ENCODE measurements at places on chromosomes 13 and 19.

DNA sequence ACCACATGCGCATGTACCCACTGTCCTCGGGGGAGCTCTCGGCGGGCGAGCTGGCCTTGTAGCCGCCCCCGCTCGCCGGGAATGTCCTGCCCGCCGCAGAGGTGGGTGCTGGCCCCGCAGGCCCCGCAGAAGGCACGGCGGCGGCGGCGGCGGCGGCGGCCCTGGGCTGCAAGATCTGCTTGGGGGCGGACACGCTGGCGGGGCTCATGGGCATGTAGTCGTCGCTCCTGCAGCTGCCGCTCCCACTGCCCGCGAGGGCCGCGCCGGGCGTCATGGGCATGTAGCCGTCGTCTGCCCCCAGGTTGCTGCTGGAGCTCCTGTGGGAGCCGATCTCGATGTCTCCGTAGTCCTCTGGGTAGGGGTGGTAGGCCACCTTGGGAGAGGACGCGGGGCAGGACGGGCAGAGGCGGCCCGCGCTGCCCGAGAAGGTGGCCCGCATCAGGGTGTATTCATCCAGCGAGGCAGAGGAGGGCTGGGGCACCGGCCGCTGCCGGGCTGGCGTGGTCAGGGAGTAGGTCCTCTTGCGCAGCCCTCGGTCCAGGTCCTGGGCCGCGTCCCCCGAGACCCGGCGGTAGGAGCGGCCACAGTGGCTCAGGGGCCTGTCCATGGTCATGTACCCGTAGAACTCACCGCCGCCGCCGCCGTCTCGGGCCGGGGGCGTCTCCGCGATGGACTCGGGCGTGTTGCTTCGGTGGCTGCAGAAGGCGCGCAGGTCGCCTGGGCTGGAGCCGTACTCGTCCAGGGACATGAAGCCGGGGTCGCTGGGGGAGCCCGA is 2.4 kb downstream of the IRS2 start:
- no peak for DNase-seq

DNA sequence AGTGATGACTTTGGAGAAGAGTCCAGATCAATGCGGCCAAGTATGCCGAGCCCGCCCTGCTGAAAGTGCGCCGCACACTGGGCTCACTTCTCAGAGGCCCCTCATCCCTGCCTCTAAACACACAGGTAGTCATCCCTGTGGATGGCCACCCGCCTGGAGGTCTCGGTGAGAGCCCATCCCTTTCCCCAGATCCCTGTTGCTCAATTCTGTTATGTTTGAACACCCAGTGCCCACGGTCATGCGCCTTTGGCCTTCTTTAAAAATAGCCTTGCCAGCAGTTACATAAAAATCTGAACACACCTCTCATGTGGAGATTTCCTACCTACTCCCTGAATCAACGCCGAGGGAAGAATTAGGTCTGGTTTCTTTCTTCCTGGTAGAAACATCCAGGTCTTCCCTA is 11.9 kb downstream of the ELAVL1 start:
- DNase-seq, result no peak

- no peak for DNase-seq
These were observed 27.3 kb downstream of the TMEM255B start for GRCh38 chr13:113786262-113786841.

DNA sequence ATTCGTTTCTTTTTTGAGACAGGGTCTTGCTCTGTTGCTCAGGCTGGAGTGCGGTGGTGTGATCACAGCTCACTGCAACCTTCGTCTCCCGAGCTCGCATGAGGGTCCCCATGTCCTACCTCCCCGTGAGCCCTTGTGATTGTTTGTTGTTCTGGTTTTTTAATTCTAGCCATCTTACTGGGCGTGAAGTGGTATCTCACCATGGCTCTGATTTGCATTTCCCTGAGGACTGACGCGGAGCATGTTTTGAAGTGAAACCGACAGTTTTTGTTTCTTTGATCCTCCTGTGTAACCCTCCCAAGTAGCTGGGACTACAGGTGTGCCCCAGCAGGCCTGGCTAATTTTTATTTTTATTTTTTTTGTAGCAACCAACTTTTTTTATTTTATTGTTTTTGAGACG is 21.7 kb downstream of the GNG7 start:
- DNase-seq, result no peak

GRCh38 chr19:38655148-38655824 is 7.8 kb downstream of the ACTN4 start:
- DNase-seq, result peak; percentile 64

- DNase-seq, result peak; percentile 51
These were observed 12.0 kb downstream of the B3GNT3 start for GRCh38 chr19:17806945-17807344.

- no peak for DNase-seq
These were observed 480.9 kb downstream of the ZNF536 start for GRCh38 chr19:30853036-30853435.

- DNase-seq, result peak; percentile 72
These were observed 2.7 kb upstream of the SNAPC2 start for GRCh38 chr19:7917267-7918061.

- DNase-seq, result peak; percentile 66
These were observed 1.2 kb downstream of the VASP start for GRCh38 chr19:45508417-45508860.

DNA sequence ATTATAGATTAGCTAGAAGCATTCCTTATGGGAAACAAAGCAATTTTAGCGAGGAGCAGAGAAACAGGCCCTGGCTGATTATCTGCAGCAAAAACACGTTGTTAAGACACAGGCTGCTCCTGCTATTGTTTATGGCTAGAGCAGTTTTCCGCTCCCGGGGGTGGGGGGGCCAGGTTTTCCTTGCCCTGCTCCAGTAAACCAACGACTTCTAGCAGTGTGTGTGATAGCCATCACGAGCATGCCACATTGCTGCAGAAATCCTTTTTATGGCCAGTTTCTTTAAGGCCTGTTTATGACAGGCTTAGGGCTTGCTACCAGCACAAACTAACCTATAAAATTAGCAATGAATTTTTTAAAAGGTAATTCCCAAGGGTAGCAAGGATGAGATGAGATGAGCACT is 18.4 kb upstream of the IL17D start:
- DNase-seq, result no peak

GRCh38 chr13:52851137-52851962 is 2.9 kb upstream of the PCDH8 start:
- DNase-seq, result peak; percentile 25

DNA sequence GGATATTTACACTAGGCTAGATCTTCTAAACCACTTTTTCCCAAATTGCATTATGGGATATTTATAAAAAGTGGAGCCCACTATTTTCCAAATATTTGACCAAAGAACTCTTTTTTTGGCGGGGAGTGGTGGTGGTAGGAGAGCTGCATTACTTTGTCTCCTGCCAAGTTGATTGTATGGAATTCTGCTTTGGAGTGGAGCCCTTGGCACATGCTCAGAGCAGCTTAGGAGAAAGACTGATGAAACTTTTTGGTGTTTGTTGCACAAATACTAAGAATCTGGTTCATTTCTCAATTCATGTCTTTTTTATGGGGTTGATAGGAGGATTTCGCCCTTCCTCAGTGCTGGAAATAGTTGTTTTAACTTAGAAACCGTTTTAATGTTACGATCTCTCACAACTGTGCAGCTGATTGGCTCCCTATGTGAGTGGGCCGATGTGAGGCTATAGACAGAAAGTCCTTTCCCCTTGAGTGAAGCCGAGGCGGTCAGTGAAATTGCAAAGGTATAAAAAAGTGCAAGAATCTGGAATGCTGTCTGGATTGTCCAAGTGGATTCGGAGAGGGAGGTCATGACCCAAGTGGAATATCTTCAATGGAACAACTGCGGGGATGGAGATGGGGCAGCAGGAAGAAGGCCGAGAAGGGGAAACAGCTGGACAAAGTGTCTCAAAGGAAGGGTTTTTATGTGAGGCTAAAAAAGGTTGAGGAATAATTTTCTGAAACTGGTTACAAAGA is 415.9 kb downstream of the FGF9 start:
- no peak for DNase-seq

DNA sequence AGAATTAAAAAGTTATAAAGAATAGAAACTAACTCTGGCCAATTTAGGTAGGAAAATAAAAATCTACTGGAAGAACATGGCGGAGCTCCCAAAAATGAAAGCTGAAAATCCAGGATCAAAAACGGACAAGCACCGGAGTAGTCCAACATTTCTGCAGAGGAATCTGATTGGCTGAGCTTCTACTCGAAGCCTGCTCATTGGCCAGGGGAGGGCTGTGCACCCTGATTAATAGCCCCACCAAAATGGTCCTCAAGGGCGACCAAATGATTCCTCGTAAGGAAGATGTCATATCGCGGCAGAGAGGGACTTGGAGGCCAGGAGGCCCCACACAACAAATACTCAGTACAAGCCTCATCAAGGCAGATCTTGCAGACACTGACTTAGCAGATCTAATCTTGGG is 900.7 kb downstream of the UQCRFS1 start:
- DNase-seq, result no peak

GRCh38 chr13:49499889-49500660 is 4.3 kb downstream of the PHF11 start:
- peak; percentile 21 for DNase-seq

DNA sequence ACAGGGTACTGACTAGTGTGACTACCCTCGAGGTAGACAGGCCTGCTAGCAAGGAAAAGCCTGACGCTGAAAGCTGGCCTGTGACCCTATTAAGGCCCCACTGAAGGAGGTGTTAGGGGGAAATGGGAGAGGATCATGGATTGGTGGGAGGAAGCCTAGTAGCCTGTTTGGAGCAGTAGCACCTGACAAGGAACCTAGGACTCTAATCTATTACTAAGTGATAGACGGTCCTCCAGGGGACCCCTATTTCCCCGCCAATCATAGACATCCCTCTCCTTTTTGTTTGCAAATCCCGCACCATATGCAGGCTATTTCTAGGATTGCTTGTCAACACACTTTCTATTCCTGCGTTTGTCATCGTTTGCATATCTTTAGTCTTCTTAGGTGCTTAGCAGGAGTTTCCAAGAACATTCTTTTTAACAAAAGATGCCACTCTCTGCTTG is 1338.8 kb upstream of the MIR17HG start:
- no peak for DNase-seq

DNA sequence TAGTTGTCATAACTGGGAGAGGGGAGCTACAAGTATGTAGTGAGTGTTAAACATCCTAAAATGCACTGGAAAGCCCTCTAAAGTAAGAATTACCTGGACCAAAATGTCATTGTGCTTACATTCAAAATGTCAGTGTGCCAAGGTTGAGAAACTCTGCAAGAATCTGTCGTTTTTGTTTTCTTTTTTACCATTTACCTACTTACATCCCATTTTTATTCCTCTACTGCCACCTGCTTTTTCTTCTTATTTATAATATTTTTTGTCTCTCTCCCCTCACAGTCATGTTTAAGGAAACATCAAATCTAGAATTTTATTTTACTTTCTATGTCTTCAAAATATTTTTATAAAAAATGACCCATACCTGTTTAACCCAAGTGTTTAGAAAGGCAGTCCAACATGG is 226.4 kb downstream of the PCDH17 start:
- DNase-seq, result no peak

DNA sequence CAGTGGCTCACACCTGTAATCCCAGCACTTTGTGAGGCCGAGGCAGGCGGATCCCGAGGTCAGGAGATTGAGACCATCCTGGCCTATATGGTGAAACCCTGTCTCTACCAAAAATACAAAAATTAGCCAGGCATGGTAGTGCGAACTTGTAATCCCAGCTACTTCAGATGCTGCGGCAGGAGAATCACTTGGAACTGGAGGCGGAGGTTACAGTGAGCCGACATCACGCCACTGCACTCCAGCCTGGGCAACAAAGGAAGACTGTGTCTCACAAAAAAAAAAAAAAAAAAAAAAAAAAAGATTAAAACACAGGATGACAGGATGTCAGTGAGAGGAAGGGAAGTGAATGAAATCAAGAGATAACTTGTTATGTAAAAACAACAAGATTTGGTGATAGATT is 1158.5 kb downstream of the PCDH9 start:
- no peak for DNase-seq

- peak; percentile 60 for DNase-seq
These were observed 16.1 kb downstream of the LGALS16 start for GRCh38 chr19:39671739-39672363.

GRCh38 chr13:89584058-89584620 is 1763.3 kb upstream of the MIR17HG start:
- DNase-seq, result no peak

DNA sequence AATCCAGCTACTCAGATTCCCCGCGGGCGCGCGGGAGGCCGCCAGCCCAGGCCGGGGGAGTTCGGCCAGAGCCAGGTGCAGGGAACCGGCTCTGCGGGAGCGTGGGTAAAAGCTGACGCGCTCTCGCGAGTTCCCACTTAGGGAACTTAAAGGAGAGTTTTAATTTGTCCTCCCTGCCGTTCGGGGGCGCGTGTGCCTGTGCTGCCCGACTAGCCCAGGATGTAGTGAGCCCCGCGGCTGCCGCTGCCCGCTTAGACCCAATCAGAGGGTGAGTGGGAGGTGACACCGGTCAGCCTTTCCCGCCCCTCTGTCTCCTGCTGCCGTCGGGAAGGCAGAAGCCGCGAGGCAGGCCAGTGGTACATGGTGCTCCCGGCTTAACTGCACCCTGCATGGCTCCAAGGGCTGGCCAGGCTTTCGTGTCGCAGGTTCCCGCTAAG is 36.0 kb upstream of the NEK3 start:
- DNase-seq, result peak; percentile 69

DNA sequence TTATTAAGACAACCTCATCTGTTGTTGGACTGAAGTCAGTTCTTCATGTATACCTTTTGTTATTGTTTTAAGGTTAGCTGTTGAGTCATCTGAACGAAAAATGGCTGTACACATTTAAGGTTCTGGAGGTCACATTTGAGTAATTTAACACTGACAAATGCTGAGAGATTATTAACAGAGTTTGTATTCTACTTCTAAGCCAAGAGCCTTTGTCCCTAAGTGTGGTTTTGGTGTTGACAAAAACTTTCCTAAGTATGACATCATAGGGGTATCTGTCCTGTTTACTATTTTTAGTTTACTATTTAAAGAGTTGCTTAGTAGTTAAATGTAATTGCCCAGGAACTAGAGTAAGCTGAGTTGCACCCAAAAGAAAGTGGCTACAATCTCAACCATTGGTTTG is 71.9 kb downstream of the CDK8 start:
- no peak for DNase-seq

DNA sequence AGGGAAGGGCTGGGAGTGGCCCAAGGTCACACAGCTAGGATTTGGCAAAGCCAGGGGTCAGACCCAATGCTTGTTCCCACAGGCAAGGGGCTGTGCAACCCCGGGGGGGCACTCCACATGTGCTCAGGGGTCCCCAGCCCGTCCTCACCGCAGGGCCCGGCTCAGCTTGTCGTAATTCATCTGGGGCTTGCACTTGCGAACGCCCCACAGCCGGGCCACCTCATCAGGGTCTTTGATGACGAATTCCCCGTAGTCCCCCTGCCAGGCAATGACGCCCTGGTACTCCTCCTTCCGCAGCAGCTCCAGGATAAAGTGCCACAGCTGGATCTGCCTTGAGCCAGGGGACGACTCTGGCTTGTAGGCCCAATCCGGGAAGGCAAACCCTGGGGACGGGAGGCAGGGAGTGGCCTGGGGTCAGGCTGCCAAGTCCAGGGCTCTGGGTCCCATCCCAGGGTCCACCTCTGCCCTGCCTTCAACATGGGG is 4.7 kb downstream of the ERF start:
- no peak for DNase-seq

- no peak for DNase-seq
These were observed 44.4 kb downstream of the FAM124A start for GRCh38 chr13:51266642-51267041.

DNA sequence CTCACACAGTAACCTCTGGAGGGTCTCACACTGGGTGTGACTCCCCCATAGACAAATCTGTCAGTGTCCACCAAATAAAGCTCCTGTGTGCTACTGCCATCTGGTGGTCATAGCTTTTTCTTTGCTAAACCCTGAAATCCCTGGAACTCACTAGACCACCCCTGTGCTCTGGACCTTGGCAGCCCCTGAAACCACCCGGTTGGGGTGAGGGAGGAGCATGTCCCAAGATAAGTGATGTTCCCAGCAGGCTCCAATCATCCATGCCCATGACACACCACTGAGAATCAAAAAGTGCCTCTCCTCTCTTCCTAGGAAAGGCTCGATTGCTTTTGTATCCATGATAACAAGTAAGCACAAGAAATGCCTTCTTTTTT is 6.5 kb upstream of the HSD17B14 start:
- DNase-seq, result peak; percentile 51

All from activated CD4-positive, alpha-beta T cell treated with anti-CD3 and anti-CD28 coated beads for 48 hours (primary cell).